ENCODE measurements at places on chromosomes 2 and 18.

GRCh38 chr2:45259547-45260160 lies 250.4 kb upstream of the SIX2 start:
- no peak for DNase-seq

DNA sequence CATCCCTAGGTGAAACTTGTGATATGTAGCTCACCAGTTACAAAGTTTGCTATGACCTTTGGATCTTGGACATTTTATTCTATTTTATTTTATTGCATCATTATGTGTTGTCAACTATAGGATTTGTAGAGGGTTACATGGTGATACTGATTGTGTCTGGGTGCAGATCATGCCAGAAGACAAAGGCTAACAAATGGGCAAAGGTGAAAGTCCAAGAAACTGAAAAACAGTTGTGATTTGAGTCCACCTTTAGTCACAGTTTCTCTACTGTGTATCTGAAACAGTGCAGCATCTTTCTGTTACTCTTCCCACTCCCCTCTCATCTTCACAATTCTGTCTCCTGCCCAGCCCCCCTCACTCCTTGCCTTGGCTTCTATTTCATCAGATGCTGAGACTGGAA lies 111.9 kb upstream of the LYPD6 start:
- no peak for DNase-seq

- no peak for DNase-seq
Observed at GRCh38 chr2:229666811-229667210, 47.5 kb downstream of the DNER start.

- DNase-seq, result no peak
Observed at GRCh38 chr2:85681372-85681763, 12.8 kb upstream of the GNLY start.

- DNase-seq, result no peak
Observed at GRCh38 chr2:203052539-203052938, 37.9 kb downstream of the NBEAL1 start.

DNA sequence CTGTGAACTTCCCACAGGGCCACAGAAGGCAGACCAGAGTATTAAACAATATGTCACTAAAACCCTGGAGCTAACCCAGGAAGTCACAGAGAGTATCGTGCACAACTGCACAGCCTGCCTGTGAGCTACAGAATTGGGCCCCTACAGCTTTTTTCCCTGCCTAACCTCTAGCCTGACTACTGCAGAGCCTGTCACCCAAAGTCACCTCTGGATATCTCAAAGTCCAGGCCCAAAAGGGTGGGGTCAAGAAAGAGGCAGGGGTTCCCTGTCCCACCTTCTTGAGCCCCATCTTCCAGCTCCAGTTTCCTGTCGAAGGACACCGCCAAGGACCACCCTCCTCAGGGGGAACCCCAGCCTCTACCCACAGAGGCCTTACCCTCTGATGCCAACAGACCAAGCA lies 13.5 kb downstream of the GAD1 start:
- DNase-seq, result no peak

DNA sequence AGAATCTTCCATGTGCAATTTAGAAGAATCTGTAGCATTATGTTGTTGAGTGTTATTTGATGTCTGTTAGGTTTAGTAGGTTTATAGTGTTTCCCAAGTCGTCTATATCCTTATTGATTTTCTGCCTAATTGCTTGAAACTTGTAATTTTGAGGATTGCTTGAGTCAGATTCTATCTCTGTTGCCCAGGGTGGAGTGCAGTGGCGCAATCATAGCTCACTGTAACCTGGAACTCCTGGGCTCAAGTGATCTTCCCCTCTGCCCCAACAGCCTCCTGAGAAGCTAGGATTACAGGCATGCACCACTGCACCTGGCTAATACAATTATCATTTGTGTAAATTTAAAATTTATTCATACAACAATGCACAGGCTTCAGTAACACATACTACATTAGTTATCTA lies 3.1 kb upstream of the TCF23 start:
- DNase-seq, result no peak

Measured in activated T-helper 1 cell treated with anti-CD3 and anti-CD28 coated beads, Interleukin-2, amount 50 U/mL, for 16 hours (primary cell).